CD4-positive, alpha-beta T cell treated with Interleukin-15 for 4 hours (primary cell): ENCODE measurements at places on chromosomes 7 and 10.

DNA sequence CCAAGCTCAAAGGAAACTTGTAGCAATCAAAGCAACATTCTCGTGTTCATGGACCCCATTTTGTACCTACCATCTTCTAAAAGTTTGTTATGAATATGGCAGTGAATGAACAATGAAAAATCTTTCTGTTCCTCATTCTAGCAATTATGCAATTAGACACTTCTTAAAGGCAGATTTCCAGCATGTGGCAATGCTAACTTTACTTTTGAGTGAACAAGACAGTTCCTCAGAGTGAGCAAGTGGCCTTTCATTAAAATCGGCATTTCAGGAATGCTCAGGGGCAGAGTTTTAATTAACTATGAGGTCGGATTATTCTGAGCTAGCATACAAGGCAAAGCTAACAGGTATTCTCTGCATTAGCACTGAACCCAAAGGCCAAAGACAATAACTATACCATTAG lies 48.4 kb upstream of the NFE2L3 start:
- no peak for DNase-seq

DNA sequence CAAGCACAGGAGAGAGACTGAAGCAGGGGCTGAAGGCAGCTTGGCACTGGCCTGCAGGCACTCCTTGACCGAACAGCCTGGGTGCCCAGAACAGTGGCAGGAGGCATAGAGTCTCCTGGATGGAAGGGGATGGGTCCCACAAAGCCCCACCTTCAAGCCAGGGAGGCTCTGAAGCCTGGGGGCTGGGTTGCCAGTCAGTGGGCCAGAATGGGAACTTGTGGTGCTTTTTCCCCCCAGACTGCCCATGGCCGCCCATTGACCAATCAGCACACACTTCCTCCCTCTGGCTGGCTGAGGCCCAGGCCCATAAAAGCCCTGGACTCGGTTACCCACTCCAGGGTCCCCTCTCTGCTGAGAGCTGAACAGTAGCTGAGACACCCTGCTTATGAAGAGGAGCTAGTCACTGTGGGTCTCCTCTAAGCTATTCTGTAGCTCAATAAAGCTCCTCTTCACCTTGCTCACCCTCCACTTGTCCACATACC lies 109.6 kb downstream of the ELAPOR2 start:
- no peak for DNase-seq

GRCh38 chr10:99964791-99965190 lies 45.0 kb downstream of the DNMBP start:
- DNase-seq, result no peak

DNA sequence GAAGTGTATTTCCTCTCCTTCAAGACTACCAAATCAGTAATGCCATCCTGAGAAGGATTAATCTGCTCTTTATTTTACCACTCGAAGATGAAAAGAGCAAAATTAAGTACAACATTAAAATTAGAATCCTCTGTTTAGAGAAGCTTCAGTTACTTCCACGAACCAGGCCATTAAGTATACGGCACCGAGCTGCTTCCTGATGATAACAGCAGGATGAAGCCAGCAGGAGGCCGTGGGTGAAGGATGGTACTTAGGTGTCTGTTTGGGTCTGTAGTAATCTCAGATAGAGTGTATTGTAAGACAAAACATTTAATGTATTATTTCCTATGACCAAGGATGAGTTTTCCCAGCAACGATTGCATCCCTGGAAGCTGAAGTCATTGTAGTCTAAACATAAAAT lies 362.8 kb downstream of the SFMBT2 start:
- DNase-seq, result no peak

GRCh38 chr10:12194752-12195271 lies 879 bp downstream of the NUDT5 start:
- no peak for DNase-seq

GRCh38 chr10:69835875-69836730 lies 34.4 kb downstream of the COL13A1 start:
- no peak for DNase-seq

GRCh38 chr7:73963252-73963822 lies 64.6 kb upstream of the ELN start:
- DNase-seq, result no peak

DNA sequence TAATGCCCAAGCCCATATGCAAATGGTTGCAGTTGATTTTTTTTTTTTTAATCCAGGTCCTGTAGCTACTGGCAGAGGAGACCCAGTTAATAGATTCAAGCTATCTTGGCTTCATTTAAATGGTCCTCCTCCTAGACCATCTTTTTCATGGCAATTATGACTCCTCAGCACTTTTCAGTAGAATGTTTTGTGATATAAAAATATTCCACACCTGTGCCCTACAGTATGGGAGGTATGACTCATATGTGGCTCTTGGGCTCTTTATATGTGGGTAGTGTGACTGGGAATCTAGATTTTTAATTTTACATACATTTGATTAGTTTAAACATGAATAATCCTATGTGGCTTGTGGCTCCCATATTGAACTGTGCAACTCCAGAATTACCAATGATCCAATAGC lies 80.1 kb downstream of the ITGB1 start:
- no peak for DNase-seq

GRCh38 chr7:5578495-5578894 lies 154.9 kb upstream of the TNRC18 start:
- peak; percentile 45 for DNase-seq

DNA sequence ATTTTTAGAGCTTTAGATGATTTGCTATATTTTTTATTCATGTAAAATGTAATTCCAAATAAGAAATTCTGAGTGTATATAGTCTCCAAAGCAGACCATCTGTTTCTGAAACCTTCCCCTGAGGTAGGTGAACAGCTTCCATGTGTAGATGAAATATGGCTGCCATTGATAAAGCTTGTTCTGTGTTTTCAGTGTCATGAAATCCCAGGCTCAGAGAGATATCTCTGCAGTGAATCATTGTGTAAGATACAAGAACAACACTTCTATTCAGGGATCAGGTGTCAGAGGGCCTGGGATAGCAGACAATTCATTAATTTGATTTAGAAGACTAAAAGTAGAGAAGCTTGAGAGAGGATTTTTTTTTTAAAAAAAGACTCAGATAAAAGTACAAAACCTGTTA lies 29.1 kb downstream of the ACTA2 start:
- DNase-seq, result no peak

- no peak for DNase-seq
These were observed 14.6 kb downstream of the MDFIC start for GRCh38 chr7:114936471-114936870.

GRCh38 chr7:71345117-71345884 lies 213.4 kb downstream of the GALNT17 start:
- DNase-seq, result no peak

DNA sequence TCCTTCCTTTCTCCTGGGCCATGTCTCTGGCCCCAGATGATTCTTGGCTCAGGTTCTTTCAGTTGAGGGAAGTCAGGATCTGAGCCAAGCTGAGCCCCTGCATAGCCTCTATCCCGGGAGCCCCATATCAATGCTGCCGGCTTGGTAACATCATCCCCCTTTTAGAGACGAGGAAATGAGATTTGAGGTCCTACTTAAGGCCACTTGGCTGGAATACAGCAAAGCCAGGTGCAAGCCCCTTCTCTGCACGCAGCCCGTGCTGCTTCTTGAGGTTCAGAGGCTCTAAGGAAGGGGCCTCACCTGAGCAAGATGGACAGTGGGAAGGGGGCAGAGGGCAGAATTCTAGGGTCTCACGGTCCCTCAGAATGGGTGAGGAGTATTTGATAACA lies 2.4 kb upstream of the IRF5 start:
- no peak for DNase-seq

DNA sequence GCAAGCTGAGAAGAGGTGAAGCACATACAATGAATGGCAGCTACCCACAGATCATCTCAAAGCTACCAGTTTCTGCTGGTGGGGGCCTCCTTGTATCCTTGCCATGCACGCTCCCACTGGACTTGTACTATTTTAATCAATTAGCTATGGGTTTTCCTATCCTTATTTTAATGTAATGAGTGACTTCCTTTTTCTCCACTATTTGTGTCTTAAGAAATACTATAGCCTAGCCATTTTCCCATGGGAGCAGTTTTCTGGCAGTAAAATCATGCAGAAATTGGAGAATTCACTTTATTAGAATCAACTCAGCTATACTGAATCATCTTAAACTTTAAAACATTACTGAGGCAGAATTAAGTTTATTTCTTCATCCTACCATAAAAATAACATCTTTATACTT lies 73.5 kb downstream of the CTNNA3 start:
- DNase-seq, result no peak

DNA sequence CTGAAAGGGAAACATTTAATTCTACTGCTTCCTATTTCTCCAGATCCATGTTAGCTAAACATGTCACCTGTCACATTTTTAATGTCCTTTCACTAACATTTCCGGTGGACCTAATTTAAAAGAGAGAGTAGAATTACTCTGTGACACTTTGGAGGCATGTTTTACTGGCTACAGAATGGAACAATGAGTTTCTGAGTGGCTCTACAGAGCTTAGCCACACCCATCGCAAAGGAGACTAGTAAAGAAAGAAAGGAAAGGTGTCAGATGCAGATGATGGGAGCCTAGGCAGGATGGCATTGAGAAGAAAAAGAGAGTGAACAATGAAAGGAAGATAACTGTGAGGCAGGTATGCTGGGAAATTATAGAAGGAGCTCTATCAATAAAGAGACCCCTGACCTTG lies 35.9 kb downstream of the NDUFB2 start:
- DNase-seq, result no peak

DNA sequence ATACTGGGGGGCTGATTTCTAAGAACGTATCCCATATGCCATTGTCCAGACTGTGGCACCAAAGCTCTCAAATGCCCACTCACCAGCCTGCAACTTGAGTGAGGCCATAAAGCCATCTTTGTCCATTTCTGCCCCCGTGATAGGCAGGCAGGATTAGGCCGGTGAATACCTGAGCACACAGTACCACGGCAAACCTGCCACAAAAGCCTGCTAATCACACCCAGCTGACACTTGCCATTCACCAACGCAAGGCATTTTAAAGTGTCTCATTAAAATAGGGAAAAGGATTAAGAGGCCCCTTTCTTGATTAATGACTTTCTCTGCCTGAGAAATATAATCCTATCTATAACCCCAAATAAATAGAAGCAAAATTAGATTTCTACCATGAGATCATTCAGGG lies 111.4 kb upstream of the NANOS1 start:
- no peak for DNase-seq

DNA sequence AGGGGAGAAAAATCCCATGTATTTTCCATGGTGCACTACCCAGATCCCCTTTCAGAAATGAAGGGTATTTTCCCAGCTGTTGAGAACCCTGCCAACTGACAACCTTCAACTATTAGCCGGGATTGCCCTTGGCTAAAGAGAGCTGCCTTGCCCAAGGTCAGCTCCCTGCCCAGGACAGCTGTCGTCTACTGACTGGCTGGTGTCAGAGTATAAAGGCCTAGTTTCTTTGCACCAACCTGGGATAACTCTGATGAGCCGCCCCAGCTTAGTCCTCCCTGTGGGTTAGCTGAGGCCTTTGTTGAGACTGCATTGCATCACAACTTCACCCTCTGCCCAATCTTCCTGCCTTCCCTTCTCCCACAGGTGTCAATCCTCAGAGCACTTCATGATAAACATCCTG lies 147.2 kb upstream of the RHEB start:
- DNase-seq, result no peak

- no peak for DNase-seq
These were observed 26.0 kb upstream of the ZNF32 start for GRCh38 chr10:43674553-43675210.

DNA sequence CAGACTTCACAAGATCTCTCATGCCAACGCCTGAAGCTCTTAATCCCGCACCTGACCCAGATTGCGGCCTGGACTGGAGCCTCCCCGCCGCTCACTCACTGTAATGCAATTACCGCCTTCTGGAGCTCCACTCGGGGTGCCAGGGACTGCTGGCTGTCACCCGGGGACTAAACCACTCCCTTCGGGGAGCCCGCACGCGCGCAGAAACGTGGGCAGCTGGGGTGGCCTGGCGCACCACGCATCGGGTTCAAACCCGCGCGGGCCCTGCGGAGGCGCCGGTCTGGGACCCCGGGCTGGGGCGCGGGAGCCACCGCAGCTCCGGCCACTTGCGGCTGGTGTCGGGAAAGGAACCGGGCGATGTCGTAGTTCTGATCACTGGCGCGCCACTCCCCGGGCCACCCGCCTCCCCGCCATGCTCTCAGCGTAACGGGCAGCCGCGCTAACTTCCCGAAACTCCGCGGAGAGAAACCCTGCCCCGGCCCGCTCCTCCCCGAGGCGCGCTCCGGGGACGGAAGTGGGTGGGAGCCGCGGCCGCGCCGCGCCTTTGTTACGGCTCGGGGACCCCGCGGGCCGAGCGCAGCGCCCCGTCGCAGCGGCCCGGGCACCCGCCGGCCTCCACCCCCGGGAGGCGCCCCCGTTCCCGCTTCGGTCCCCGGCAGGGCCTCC lies 100.3 kb upstream of the SVIL start:
- DNase-seq, result peak; percentile 41

GRCh38 chr10:13853854-13854253 lies 267.1 kb downstream of the PRPF18 start:
- no peak for DNase-seq

DNA sequence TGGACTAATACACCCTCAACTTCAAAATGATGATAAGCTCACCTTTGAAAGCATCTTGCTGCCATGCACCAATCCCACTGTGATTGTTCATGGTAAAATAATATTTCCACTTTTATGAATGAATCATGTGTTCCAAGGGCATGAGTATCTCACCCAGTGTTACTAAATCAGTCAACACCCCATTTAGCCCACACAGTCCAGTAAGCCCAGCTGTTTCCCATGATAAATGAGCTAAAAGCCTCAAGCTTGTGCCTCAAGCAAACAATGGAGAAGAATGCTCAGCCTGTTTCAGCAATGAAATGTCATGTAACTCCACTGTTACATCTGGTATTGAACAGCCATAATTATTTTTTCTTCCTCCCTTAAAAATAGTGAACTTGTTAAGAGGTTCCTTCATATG lies 442.5 kb downstream of the XPNPEP1 start:
- DNase-seq, result no peak

GRCh38 chr10:76549171-76549570 lies 1088.4 kb downstream of the KCNMA1 start:
- no peak for DNase-seq

DNA sequence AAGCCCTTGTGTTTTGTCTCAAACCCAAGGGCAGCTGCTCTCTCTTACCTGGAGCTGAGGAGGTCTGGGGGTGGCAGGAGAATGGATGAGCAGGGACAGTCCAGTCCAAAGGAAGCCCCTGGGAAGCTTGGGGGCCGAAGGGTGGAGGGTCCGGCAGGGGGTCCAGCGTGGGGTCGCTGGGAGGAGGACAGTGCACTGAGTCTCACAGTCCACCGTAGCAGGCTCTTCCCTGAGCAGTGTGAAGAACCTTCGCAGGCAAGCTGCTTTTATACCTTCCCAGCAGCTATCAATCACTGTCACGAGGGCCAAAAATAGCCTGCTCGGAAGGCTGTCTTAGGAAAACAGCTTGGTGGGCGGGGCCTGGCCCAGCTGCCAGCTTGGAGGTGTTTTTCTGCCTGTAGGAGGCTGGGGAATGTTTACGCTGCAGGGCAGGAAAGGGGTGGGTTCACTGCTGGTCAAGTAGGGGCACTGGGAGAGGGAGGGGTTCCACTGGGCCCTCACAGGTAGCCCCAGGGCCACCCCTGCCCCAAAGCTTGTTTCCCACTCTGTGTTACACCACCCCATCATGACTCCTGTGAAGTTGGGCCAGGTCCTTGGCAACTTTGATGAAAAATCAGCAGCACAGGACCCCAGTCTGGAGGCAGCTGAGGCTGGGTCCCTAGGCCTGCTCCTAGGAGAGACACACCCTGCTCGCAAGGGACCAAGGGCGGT lies at the start of gene DEPP1:
DEPP1 (minus strand) TSS at position 240 of the 711 bp plus-strand sequence. CDS start 779 bp downstream, outside the sequence.
- no peak for DNase-seq

GRCh38 chr7:147646568-147646967 lies 944.0 kb upstream of the C7orf33 start:
- no peak for DNase-seq
